Transverse colon (tissue), 4 donors: ENCODE measurements at places on chromosomes 2 and 18. TPM values are rescaled to one million over a fixed set of nuclear protein-coding genes. Genes with fewer than 3 reads are reported as not detected.

Gene VWA3B
- total RNA-seq: 0.48 TPM

Gene C2orf76
- total RNA-seq: not detected

Gene HOXD10
- 3.4 TPM for total RNA-seq

Gene MAP4K4
- total RNA-seq: 42.3 TPM

Gene ABCA12
- total RNA-seq: not detected

Gene ERFE
- total RNA-seq: not detected

Gene PCARE
- total RNA-seq: not detected

Gene MFSD2B
- not detected for total RNA-seq

Gene CHRNG
- not detected for total RNA-seq

Gene GPR45
- not detected for total RNA-seq
